Fibroblast of skin of right biceps (primary cell): ENCODE measurements at places on chromosomes 1 and 21.

DNA sequence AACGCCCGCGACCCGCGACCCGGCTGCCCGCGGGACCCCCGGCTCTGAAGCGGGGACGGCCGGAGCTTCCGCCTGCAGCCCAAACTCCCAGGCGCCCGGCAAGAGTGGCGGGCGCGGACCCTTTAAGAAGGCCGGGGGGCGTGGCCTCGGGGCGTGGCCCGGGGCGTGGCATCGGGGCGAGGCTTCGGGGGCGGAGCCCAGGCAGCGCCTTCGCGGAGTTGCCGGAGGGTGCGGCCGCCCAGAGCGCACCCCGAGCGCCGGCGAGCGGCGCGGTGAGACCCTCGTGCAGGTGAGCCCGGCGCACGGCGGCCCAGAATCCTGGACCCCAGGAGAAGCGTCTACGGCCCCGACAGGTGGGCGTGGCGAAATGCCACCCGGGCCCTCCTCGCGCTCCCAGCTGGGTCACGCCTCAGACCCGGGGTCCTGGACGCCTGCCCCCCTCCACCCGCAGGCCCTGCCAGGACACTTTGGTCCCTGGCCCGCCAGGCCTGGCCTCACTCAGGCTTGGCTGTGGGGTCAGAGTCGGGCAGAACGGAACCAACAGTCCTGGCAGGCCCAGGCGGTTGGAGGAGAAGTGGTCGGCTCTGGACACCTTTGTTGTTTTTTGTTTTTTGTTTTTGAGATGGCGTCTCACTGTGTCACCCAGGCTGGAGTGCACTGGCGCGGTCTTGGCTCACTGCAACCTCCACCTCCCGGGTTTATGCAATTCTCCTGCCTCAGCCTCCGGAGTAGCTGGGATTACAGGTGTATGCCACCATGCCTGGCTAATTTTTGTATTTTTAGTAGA, 14.4 kb downstream of the RNF223 start:
- peak; percentile 75 for DNase-seq

- no peak for DNase-seq
Measured at GRCh38 chr1:182407724-182408123, 7.3 kb upstream of the TEDDM1 start.

DNA sequence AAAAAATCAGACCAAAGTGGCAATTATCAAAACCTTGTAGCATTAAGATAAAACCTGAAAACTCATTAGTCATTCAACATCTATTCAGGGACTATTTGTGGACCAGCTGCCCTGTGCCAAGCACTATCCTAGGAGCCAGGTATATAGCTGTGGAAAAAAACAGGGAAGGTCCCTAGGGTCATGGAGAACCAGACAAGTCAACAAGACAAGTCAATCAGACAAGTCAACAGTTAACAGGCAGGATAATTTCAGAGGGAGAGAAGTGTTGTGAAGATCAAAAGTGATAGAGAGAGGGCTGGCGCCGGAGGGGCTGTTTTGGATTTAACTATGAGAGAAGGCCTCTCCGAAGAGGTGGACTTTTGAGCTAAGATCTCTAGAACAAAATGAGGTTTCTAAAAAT, 3.3 kb upstream of the ATP1A4 start:
- DNase-seq, result no peak

DNA sequence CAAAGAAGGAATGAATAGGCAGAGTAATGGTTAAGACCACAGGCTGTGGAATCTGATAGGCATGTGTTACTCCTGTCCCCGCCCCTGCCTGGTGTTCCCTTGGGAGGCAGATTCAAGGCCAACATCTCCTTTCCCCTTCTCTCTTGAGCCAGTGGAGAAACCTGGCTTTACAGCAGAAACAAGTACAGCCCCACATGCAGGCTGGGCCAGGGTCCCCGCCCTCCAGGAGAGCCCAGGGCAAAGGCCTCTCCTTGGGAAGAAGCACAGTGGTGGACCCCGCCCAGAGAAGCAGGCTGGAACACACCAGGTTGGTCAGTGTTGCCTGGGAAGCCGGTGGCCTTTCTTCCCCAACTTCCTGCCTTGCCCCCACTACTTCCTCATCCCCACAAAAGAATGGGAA, 6.8 kb downstream of the C1orf167 start:
- peak; percentile 16 for DNase-seq

DNA sequence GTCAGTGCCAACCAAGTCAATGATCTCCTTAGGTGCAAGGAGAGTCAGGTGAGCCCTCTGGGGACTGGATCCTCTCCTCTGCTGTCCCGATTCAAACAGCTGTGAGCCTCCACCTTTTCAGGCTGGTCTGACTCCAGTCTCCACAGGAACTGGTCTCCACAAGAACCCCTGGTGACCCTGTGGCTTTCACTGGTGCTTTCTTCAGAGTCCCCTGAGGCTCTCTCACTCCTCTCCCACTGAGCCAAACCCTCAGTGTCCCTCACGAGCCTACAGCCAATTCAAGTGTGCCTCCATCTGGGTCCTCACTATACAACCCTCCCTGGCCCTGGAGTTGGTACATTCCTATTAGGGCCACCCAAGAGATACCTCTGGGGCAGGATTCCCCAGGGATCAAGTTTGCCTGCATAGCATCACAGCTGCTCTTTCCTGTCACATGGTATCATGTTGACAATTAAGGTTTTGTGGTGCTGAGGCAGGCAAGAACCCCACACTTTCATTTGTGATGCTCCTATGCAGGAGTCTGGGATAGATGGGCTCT, 5.2 kb upstream of the NGF start:
- DNase-seq, result peak; percentile 24

- no peak for DNase-seq
Measured at GRCh38 chr1:167198518-167199133, 22.1 kb upstream of the POU2F1 start.

DNA sequence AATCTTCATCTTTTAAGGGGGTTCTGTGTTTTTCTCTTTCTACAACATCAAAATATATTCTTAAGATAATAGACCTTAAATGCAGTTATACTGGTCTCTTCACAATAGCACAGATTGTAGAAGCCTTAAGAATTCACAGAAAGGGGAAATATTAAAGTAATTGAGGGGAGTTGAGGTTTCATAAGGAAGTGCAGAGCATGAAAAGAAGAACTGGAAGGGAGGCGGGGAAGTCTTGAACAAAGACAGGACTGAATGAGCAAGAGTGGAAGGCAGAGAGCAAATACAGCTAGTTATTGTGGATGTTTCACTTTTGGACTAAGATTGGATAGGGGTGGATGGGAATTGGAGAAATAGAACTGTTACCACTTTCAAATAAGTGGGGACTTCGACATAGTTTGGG, 67.7 kb downstream of the PTGER3 start:
- DNase-seq, result no peak

DNA sequence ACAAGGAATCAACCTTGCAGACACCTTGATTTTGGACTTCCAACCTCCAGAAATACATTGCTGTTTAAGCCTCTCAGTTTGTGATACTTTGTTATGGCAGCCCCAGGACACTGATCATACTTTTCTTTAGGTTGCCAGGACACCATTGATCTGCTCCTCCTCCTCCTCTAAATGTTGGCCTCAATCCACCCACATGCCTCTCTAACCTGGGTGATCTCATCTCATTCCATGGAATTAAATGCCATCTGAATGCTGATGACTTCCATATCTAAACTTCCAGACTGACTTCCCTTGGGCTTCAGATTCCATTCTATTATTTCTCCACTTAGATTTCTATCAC, 7.4 kb upstream of the PPP1R15B start:
- DNase-seq, result peak; percentile 84

- peak; percentile 88 for DNase-seq
Measured at GRCh38 chr1:24022581-24023361, 42.6 kb upstream of the SRSF10 start.

DNA sequence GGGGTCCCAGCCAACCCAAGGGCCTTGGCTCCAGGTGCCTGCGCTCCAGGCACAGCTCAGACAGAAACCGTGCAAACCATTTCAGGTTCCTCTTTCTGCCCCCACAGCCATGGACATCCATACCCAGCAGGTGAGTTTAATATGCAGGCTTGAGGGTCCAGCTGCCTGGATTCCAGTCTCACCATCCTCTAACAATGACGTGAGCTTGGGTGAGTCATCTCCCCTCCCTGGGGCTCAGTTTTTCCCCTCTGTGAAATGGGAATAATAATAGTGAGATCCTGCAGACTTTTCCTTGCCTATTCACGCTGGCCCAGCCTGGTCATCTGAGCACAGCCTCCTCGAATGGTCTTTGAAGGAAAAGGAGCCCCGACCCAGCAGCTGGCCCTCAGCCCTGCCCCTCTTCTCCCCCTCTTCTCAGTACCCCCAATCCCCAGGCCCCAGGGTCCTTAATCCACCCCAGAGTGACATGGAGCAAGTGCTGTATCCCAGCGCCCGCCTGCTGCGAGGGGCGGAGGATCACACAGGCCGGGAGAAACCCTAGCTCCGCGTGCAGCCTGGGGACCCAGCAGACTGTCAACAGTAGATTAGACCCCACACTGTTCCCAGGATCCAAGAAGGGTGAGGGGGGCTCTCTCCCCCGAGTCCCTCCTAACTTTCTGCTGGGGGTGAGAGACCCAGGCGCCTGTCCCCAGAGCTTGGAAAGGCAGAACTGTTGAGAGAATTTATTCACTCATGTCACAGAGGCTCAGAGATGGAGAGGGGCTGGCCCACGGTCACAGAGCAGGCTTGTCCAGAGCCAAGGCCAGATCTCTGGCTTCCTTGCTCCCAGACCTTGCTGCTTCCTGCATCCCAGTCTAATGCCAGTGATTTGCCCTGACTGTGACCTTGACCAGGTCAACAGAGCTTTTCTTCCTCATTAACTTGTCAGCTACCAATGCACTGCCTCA, 49.2 kb downstream of the TAS1R2 start:
- DNase-seq, result no peak

- no peak for DNase-seq
Measured at GRCh38 chr1:225824533-225824941, 14.6 kb downstream of the EPHX1 start.

DNA sequence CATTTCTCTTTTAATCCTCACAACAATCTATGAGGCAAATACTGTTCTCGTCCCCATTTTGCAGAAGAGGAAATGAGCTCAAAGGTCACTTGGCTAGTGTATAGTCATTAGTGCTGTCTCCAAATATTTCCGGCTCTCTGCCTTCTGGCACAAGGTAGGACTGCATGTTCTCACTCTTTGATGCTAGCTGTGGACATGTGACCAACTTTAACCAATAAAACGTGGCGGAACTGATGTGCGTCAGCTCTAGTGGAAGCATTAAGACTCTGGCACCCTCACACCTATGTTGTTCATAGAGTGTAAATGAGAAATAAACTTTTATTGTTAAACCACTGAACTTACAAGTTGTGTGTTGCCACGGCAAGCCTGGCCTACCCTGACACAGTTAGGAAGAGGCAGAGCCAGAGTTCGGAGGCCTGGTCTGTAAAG, 5.0 kb upstream of the KIF21B start:
- no peak for DNase-seq

- no peak for DNase-seq
Measured at GRCh38 chr21:40300300-40300699, 433.1 kb downstream of the PCP4 start.

DNA sequence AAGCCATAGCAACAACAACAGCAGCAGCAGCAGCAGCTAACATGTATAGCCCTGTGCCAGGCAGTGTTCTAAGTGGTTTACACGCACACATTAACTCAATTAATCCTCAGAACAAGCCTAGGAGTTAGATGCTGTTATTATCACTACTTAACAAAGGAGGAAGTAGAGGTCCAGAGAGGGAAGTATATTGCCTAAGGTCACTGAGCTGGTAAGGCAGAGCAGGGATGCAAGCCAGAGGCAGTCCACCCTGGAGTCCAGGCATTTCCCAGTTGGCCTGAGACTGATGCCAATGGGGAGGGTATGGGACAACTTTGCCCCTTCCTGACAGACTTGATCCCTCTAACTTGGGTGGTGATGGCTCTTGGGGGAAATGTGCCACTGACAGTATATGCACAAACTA, 6.8 kb downstream of the CDC14A start:
- no peak for DNase-seq

- DNase-seq, result no peak
Measured at GRCh38 chr1:103790172-103790571, 40.5 kb downstream of the AMY1C start.

- no peak for DNase-seq
Measured at GRCh38 chr1:66311092-66311491, 222.9 kb upstream of the SGIP1 start.

- DNase-seq, result no peak
Measured at GRCh38 chr21:35399706-35400105, 350.6 kb upstream of the RUNX1 start.

DNA sequence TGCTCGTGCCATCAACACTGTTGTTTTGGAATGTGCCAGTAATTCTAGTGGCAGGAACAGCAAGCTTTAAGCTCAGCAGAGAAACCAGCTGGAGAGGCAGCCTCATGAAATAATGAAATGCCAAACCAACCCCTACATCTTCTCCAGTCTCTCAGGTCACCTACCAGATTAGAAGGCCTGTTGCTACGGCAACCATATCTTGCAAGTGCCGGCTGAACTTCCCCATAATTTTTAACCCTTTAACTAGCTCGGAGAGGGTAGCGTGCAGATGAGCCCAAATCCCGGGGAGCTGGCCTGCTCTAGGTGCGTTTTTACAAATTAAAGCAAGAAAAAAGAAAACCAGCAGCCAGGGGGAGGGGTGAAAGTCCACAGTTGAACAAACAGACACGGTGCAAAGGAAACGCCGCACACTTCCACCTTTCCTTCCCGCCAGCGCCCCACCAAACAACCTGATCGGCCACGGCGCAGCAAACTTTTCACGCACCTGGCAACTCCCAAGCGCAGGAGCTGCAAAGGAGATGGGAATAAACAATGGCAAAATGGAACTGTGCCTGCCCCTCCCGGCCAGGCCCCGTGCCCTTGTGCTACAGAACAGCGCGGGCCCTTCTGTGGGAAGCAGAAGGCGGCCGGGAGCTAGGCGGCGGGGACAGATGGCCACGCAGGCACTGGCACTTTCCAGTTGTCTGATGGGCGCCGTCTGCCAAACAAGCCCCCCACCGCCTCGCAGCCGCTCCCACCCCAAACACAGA, 50.1 kb downstream of the SSBP3 start:
- no peak for DNase-seq
